ENCODE measurements at places on chromosomes 6 and 20.

- DNase-seq, result no peak
Measured at GRCh38 chr6:125688138-125688537, 61.3 kb upstream of the HEY2 start.

DNA sequence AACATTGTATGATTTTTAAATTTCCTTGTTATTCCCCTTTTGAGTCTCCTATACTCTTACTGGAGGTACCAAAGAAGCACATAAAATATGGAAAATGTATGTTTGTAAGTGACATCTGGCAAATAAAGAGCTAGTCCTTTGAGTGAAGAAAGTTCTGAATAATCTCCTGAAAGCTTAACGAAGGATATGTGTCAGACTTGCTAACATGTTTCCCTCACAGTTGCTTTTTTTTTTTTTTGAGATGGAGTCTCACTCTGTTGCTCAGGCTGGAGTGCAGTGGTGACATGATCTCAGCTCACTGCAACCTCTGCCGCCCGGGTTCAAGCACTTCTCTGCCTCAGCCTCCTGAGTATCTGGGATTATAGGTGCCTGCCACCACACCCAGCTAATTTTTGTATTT, 63.6 kb downstream of the STK4 start:
- no peak for DNase-seq

- no peak for DNase-seq
Measured at GRCh38 chr6:96876886-96877545, 20.7 kb downstream of the NDUFAF4 start.

GRCh38 chr20:8144282-8145245, 12.5 kb downstream of the PLCB1 start:
- no peak for DNase-seq

- peak; percentile 35 for DNase-seq
Measured at GRCh38 chr6:31493875-31494694, 3.9 kb upstream of the MICB start.

- no peak for DNase-seq
Measured at GRCh38 chr20:37898233-37899104, 4.5 kb upstream of the VSTM2L start.

- DNase-seq, result no peak
Measured at GRCh38 chr6:45870531-45870930, 145.1 kb downstream of the CLIC5 start.

- DNase-seq, result no peak
Measured at GRCh38 chr20:31257364-31257763, at the start of gene DEFB115. DEFB115 (plus strand) TSS chr20:31257664; CDS start chr20:31257664, 0 bp downstream.

GRCh38 chr6:170048615-170049256, 242.1 kb downstream of the DLL1 start:
- no peak for DNase-seq

DNA sequence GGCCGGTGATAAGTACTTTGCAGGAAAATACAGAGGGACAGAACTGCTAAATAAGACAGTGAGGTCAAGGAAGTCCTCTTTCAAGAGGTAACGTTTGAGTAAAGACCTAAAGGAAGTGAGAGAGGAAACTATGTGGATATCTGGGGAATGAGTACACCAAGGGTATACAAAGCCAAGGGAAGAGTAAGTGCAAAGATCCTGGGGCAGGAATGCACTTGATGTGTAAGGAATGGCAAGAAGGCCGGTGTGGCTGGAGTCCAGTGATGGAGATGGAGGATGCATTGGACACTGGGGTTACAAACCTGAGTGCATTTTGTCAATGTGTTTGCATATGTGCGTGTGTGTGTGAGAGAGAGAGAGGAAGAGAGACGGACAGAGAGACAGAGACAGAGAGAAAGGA, 32.1 kb upstream of the TGM2 start:
- DNase-seq, result no peak

DNA sequence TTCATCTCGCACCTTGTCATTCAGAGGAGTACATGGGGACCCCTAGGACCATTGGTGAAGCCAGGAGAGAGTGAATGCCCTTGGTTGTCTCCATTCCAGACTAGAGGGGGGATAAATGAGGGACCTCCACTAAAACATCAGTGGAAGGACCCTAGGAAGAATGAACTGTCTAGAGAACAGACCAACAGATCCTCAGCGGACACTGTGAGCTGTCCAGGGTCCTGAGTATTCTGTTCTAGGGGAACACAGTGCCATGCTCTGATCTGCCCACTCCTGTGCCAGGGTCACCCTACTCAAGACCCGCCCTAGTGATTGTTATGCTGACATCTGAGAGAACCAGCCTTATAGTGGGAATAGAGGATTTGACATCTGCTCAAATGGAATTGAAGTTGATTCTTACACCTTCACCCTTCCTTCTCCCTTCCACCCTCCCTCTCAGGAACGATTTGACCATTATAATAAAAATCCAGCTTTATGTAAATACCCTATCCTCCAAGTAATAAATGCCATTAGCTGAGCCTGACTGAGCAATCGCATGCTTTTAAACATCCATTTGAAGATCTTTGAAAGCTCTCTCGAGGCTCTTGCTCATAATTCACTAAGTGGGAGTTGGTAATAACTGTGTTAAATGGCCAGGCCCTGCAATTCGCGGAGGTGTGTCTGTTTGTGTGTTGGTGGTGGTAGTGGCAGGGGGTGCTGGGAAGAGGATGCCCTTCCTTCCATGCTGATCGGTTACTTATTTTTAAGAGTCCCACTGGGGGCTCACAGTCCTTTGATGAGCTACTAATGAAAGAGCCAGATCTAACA, 43.6 kb upstream of the SLC32A1 start:
- DNase-seq, result no peak

- DNase-seq, result no peak
Measured at GRCh38 chr20:57291003-57291402, 24.6 kb upstream of the BMP7 start.

- DNase-seq, result no peak
Measured at GRCh38 chr6:126027601-126028000, 41.3 kb downstream of the TRMT11 start.

- DNase-seq, result no peak
Measured at GRCh38 chr6:125826695-125827463, 36.1 kb downstream of the NCOA7 start.

- no peak for DNase-seq
Measured at GRCh38 chr6:5090603-5091002, 5.5 kb downstream of the PPP1R3G start.

DNA sequence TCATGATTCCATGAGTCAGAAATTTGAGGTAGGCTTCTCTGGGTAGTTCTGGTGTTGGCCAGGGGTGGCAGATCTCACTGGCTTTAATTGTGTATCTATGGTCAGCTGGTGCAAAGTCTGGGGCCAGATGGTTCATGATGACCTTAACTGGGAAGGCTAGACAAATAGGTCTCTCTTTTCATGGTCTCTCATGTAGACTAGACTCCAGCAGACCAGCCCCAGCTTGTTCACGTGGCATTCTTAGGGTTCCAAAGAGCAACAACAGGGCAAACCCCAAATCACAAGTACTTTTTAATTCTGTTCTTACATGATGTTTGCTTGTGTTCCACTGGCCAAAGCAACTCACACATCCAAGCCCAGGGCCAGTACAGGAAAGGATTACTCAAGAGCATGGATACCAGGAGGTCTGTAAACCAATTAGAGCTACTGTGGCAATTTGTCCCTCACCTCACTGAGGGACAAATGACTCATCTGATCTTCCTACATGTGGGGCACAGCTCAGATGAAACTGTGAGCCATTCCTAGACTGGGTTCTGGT, 79.5 kb upstream of the PBOV1 start:
- DNase-seq, result no peak

DNA sequence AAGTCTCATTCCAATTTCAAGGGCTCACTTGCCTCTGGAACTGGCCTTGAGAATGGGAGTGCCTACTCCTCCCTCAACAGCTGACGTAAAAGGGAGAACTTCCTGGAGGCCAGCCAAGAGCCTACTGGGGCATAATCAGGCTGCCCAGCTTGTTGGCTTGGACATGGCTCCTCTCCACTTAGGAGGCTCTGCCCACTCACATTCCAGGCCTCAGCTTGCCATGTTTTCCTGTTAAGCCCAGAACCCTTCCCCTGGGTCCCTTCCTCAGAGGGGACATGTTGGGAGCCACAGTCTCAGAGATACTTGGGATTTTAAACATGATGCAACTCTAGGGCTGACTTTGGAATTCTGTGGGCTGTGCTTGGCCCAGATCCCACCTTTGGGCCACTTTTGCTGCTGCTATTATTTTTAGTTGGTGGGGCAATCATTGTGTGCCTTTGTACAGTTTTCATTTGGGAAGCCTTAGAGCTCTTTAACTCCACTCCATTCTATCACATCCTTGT, 31.5 kb upstream of the ADTRP start:
- DNase-seq, result no peak

GRCh38 chr6:157323255-157323965, at the start of gene TMEM242:
TMEM242 (minus strand) TSS chr6:157323519; CDS start chr6:157323499, 20 bp downstream.
- no peak for DNase-seq

- no peak for DNase-seq
Measured at GRCh38 chr20:62709537-62709905, 885 bp downstream of the NTSR1 start.

DNA sequence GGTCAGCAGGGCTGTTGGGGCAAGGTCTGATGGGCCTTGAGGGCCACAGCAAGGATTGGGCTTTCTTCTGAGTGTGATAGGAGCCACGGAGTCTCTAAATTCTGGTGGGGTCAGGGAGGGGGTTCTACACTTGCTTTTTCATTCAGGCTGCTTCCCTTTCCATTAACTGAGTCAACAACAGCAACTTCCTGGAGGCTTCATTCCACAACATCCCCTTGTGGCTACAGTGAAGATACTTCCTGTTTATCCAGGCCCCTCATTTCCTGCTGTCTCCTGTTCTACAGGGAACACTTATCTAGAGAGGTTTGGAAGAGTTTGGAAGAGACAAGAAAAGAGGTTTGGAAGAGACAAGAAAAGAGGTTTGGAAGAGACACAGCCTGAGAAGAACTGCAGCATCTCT, 144.8 kb upstream of the ENPP5 start:
- DNase-seq, result no peak

DNA sequence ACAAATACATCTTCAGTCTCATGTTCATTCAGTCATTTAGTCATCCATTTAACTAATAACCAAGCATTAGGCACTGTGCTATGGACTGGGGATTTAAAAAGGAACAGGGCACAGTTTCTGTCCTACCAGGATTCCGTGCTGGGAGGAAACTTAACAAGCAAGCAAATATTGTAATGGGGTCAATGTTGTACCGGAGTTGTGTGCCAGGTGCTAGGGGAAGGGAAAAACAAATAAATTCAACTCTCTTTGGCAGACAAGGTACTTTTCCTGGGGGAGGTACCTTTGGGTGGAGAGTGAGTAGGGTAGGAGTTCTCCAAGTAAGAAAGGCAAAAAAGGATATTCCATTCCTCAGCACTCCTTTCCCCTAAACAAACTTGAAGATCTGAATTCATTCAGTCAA, 90.3 kb downstream of the OLIG3 start:
- DNase-seq, result no peak

DNA sequence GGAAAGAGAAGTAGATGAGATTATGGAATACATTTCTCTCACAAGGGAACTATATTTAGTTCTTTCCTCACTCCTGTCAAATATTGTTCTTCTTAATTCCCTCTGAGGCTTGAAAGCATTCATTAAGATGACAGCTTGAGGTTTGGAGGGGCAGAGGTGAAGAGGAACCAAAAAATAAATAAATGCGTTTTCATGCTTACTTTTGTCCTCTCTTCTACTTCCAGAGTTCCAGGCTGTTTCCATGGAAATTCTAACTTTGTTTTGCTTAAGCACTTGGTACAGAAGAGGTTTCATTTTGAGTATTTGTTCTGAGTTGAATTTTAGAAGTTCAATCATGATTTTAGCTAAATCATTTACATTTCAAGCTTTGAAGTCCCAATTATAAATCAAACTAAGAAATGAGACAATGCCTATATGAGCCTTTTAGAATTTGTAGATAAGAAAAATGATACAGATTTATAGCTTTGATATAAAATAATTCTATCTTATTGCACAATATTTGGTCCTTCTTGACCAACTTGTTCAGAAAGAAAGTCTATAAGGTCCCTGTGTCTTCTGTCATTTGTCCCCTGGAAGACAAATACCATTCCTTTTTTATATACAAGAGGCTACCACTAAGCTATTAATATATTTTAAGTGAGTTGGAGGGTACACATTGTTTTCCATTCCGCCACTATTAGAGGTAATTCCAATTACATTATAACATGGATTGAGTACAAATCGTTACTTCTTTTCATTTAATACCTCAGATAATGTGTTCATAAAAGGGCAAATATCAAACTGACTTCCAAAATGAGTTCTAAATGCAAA, 16.3 kb downstream of the RBM24 start:
- no peak for DNase-seq

GRCh38 chr6:154815938-154816820, 83.0 kb downstream of the SCAF8 start:
- DNase-seq, result no peak

GRCh38 chr20:62962221-62962879, 9.8 kb downstream of the SLC17A9 start:
- DNase-seq, result no peak
